ENCODE measurements at places on chromosomes 13 and 19.

DNA sequence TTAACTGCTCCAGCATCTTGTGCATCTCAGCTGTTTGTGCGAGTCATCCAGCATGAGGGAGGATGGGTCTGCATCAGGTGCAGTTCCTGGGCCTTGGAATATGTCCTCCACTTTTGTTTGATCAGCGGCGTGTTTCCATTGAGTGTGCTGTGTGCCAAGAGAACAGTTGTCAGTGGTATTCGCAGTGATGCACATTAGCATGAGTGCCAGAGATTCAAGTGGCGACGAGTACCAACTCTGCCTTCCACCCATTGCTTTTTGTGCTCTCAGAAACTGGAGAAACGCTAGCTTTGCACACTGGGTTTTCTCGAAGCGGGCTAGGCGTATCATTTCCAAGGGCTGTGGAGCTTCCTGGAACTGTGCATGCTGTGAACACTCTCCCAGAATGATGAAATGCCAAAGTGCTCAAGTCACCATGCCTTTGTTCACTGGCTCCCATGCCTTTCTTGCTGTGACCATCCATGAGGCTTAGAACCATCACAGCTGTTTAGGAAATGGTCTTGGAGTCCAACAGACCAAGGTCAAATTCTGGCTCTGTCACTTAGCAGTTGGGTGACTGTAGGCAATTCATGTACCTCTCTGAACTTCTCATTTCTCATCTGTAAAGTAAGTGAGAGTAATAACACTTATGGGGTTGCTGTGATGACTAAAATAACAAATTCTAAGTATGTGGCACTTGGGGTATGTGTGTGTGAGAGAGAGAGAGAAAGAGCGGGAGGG, 18.4 kb downstream of the LRCH1 start:
- DNase-seq: no peak

GRCh38 chr13:97124915-97125809, 97.0 kb upstream of the MBNL2 start:
- DNase-seq: no peak

- DNase-seq: no peak
Measured at GRCh38 chr19:10508707-10509106, 5.6 kb upstream of the KEAP1 start.

DNA sequence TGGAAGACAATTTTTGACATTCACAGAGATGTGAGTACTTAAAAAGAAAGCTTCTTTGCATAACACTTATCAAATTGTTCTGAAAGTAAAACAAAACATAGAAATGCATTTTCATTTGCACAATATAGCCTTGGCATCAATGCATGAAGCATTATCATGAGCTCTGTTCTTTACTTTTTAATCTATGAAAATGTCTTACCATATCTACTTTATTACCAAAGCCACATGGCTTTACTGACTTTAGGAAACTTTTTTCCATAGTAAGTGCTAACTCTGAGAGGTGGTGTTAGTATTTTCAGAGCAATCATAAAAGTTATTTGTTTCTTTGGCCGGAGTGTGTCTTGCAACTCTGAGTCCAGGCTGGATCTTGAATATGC, 10.5 kb downstream of the TNFRSF19 start:
- no peak for DNase-seq

DNA sequence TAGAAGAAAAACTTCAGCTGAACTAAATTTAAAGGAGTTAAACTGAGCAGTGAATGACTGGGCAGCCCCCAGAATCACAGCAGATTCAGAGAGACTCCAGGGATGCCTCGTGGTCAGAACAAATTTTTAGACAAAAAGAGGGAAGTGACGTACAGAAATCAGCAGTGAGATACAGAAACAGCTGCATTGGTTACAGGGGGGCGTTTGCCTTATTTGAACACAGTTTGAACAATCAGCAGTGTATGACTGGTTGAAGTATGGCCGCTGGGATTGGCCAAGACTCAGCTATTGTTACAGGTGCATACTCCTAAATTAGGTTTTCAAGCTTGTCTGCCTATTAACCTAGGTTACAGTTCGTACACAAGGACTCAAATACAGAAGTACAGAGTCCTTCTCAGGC, 2.2 kb upstream of the SPRYD7 start:
- DNase-seq: no peak

DNA sequence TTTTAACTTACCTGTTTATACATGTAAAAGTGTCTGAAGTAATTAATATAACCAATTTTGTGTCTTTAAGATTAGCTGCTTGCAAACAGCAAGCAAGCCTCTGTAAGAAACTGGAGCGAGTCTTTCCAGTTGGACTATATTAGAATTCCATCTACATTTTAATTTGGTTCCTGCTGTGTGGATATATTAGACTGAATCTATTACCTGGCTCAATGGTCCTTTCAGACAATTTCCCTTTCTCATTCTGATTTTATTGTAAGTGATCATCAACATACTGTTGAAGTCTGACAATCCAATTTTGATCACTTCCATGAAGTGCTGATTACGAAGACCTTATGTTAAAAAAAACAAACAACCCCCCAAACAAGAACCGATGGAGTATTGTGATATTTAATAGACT, 72.3 kb downstream of the GPC5 start:
- no peak for DNase-seq

- no peak for DNase-seq
Measured at GRCh38 chr13:100594731-100595130, 6.1 kb upstream of the GGACT start.

DNA sequence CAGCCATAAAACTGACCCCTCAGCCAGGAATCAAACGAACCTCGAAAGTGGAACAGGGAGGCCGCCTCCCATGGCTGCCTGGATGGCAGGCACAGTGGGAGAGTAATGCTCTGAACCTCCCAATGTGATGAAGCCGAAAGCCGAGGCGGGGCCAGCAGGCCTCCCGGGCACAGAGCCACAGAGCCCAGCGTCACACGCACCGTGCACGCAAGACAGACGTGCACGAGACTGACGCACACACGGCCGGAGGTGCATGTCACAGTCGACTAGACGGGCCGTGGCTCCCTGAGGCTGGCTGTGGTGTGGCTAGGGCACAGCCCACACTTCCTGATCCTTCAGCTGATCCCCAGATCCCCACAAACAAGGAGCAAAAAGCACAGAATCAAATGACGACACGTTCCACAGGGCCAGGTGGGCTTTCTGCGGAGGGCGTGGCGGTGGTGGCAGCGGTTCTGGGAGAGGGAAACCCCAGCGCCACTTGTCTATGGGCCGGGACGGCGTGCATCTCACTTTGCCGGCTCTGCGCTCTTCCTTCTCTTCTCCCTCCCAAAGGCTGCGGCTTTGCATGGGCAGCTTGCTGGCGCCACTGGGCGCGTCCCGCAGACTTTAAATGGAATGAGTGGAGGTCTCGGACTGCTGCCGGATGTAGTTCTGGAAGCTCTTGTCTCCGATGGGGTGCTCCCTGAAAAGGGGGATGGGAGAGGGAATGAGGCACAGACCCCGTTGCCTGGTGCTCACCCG, 5.0 kb upstream of the C13orf46 start:
- no peak for DNase-seq

DNA sequence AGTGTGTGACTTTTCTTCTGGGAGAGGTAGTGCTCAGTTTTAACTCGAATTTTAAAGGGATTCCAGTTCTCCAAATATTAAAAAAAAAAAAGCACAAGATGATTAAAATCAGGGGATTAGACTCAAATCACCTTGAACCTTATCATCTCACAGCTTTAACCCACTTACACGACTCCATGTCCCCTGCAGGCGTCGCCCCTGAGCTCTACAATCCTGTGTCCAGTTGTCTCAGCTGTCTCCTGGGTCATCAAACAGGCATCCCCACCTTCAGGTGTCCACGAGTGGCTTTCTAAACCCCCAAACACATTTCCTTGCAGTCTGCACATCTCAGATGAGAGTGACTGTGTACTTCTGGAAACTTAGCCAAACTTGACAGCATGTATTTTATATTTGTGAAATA, 14.1 kb downstream of the ZNF808 start:
- no peak for DNase-seq

DNA sequence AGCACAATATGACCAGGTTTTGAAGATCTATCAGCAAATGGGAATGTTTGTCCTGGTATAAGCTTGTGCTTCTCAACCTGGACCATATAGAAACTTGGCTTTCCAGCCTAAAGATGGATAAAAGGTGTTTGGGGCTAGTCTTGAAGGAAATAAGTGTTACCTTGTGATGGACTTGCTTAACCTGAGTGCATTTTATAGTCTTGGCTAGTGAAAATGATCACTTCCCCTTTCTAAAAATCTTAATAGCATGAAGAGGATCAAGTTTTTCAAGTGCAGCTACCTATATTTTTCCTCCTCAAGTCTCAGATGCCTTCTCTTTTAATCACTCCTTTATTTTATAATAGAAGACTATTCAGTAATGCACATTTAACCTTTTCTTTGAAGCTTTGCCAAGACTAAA, 919.8 kb upstream of the SLITRK1 start:
- no peak for DNase-seq

DNA sequence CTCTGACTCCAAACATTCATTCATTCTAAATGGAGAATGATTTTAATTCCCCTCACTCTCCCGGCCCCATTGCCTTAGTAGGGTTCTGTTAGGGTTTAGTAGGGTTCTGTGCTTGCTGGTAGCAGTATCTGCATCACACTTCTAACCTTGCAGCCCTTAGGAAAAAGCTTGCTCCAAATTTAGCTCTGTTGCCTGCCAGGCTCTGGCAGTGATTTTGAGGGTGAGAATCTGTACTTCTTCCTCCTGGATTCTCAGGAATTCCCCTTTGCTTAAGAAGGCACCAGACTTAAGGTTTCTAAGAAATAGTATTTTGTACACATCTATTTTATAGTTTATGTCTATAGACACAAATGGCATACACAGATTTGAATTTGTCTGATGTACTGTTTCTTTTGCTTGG, 14.7 kb downstream of the B3GLCT start:
- no peak for DNase-seq

- DNase-seq: no peak
Measured at GRCh38 chr13:45519493-45519892, 54.8 kb downstream of the COG3 start.

Data from T-helper 9 cell (primary cell).